NCI-H146 (cell line): ENCODE measurements at places on chromosomes 2 and 18.
A peak's percentile ranks its signal among the peaks of the same experiment; 100 is the strongest.

DNA sequence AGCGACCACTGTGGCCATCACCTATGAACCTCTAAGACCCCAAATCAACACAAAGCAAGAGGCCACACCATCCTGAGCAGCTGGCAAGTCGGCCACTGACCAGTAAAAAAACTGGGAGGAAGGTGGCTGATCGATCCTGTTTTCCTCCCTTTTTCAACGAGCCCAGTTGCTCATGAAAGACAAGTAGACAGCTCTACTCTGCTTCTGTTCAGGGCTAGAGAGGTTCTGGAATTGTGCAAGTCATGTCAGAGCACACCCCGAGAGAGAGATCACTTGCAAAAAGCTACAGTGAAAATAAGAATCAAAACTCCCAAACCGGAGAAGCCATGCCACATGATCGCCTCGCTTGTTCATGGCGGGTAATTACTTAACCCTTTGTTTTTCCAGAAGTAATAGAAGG lies 34.6 kb downstream of the ZNF516 start:
- DNase-seq: no peak

- DNase-seq: no peak
Measured at GRCh38 chr18:58580078-58580477, 48.8 kb downstream of the ALPK2 start.

GRCh38 chr2:234257859-234258561 lies 207.5 kb downstream of the SPP2 start:
- DNase-seq: peak; percentile 36

- DNase-seq: no peak
Measured at GRCh38 chr2:37459095-37459981, 114.9 kb downstream of the QPCT start.

DNA sequence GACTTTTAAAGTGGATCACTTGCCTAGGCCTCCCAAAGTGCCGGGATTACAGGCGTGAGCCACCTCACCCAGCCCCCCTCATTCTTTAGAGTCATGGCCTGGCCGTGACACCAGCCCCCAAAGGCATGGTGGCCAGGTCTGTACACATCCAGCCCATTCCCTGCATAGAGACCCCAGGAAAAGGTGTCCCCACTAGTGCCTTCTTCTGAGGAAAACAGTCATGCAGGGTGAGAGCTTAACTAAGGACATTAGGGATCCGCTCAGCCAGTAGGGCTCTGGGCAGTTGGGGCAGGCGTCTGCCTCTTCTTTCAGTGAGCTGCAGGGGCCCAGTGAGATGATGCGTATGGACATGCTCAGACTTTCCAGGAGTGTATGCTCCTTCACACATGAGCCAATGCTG lies 5.7 kb upstream of the AMER3 start:
- no peak for DNase-seq

GRCh38 chr2:196639180-196640030 lies at the start of gene CCDC150:
TSS of gene CCDC150 (plus strand) at chr2:196639715. CDS start at chr2:196639767, 52 bp downstream.
- DNase-seq: peak; percentile 95

GRCh38 chr2:222637067-222637466 lies 18.8 kb downstream of the FARSB start:
- DNase-seq: no peak

GRCh38 chr2:15668611-15669305 lies 77.1 kb downstream of the DDX1 start:
- no peak for DNase-seq

DNA sequence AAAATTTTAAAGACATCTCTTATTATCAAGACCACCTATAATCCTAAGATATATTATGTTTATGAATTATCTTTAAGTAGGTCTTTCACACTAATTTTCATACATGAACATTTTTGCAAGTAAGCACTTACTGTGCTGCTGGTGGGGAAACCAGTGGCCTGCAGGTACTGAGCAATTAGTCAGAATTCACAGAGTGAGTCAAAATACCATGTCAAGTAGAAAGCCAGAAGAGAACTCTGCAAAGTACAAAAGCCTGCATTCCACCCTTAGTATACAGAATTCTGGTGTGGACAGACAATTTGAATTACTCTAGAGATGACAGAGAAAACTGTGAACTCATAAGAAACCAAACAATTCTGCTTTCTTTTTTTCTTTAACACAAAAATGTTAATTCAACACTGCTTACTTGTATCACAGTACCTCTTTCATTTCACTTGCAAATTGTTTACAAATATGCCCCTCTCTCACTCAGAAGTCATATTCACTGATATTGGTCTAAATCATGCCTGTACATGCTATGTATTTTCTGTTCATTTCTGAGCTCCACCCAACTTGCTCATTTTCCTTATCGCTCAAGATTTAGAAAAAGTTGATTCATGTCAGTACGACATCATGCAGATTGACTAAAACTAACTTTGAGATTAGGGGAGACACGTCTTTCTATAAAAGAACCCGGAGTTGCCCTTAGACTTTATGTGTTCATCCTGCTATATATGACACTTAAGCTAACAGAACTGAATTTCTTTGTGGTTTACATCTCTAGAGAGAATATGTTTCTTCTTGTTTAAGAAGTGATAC lies 182.9 kb downstream of the IKZF2 start:
- DNase-seq: no peak

- DNase-seq: no peak
Measured at GRCh38 chr2:104896446-104896845, 42.5 kb downstream of the POU3F3 start.

GRCh38 chr2:72130659-72131360 lies 16.9 kb downstream of the CYP26B1 start:
- DNase-seq: no peak

DNA sequence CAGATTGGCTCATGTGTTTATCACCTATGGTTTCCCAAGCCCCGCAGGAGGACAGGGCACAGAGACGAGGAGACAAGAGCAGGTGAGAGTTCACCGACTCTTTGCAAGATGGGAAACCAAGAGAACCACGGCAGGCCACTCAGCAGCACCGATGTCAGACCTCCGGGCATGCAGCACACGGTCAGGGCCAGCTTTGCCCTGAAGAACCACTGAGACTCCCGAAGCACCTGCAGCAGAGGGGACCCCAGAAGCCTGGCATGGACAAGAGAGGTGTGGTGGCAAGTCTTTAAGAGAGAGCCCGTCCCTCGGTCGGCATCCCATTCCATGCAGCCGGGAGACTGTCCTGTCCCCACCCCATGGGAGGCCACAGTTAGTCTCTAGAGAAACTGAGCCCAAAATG lies 36.6 kb upstream of the TAF1B start:
- no peak for DNase-seq

- no peak for DNase-seq
Measured at GRCh38 chr2:207871506-207871905, 101.8 kb upstream of the FZD5 start.

DNA sequence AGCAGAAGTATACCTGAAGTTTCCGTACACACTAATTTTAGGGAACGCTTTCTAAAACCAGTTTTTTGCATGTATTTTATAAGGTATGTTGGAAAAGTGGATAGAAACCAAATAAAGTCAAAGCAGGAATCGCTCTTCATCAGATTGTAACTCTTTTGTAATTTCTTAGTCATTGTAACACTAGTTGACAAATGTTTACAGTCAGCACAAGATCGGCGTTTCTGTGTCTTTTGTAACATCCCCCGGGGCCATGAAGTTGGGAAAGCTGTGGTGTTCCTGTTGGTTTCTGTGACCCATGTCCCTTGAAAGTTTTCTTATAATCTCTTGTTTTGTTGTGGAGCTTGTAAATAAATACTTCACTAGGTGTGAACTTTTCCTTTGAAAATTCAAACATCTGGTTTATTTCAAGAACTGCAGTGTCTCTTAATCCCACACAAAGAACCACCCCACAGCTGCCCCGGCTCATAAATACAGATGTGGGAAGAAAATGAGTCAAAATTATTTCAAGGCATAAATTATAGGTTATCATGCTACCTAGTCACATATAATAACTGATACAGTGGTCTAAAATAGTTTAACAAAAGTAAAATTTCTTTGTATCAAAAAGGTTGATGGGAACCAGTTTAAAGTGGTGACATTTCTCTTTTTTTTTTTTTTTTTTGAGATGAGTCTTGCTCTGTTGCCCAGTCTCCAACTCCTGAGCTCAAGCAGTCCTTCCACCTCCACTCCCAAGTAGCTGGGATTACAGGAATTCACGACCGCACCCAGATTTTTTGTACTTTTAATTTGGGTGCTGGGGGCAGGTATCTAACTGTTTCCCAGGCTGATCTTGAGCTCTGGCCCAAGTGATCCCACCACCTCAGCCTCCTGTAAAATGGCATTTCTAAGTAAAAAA lies 751 bp upstream of the NMI start:
- no peak for DNase-seq

DNA sequence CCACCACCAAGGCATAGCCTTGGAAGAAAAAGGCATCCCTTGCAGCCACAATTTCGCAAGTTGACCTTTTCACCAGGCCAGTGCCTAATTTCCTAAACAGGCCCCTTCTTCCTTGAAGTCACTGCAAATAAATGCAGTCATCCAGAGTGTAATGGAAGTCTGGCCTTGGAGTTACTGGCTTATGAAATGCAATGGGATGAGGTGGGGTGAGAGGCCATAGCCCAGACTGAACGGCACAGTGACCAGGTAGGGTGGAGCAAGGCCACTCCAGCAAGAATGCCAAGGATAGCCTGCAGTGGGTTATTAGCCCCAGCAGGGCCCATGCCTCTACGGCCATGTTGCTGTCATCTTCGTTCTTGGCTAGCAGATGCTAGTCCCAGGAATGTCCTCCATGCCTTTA lies 68.4 kb downstream of the BCL11A start:
- DNase-seq: no peak

DNA sequence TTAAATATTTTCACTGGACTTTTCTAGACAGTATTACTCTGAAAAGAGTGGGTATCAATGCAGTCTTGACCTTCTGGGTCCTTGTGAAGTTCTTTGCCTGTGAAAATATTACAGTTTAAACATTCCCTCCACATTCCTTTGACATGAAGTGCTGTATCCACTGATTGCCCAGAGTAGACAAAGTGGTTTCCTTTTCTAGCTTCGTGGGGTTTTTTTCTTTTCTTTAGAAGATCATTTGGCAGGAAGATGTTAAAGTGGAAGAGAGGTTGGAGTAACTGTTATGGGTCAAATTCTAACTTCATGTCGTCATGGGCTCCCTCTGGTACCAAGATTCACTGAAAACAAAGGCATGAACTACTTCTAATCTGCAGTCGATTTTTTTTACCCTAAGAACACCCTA lies 496.9 kb downstream of the EPHA4 start:
- DNase-seq: no peak

- peak; percentile 94 for DNase-seq
Measured at GRCh38 chr2:222753251-222753824, 81.9 kb downstream of the MOGAT1 start.

DNA sequence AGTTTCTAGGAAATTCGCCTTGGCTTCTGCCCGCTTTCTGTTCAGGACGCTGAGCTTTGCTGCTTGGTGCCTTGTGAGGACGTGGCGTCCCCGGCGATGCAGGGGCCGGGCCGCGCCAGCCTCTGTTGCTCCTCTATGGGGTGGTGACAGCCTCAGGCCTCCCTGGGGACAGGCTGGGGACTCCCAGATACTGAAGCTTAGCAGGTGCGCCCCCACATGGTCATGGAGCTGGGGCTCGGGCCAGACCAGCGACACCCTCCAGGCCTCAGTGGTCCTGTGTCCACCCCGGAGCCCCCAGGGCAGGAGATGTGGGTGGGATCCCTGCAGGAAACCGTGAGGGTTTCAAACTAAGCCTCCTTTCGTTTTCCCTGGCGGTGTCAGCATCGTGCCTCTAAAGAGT lies 29.2 kb downstream of the KCNG2 start:
- DNase-seq: no peak

- DNase-seq: no peak
Measured at GRCh38 chr2:1603521-1603920, 140.8 kb downstream of the PXDN start.

DNA sequence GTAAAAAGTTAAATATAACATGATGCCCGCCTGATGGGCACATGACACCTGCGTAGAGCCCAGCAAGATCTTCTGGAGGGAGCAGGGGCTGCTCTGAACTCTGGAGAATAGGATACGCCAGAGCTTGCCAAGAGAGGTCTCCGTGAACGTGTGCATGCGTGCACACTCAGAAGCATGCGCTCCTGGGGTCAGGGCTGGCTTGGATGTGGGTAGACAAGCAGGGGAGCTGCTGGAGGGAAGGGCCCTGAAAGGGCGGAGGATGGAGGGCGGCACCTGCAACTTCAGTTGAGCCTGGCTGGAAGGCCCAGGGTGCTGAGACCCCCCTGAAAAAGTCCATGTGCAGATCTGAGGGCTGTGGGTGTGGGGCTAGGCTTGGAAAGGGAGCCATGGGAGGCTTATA lies 828.4 kb upstream of the SALL3 start:
- no peak for DNase-seq

DNA sequence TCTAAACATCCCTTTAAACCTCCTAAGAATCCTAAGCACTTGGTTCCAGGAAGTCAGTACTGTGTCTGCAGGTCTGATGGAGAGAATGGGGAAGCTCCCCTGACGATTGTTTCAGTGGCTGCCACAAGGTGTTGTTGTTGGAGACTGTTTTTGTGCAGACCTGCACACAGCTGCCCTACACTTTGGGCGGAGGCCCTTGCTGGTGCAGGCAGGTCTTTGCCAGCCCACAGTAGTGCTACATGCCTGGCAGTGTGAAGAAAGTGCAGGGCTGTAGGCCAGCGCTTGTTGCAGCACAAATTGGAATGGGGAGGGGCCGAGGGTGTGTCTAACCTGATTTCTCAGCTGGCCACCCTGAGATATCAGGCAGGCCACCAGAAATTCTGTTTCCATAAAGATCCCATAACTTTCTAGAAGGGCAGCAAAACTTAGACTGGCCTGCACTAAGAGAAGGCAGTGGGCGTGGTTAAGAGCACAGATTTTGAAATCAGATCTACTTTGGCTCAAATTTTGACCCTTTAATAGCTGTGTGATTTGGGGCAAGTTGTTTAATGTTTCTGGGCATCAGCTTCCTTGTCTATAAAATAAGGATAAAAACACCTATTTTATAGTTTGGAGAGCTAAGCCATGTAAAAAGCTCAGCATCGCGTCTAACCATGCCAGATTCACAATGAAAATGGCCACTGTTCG lies 83.7 kb upstream of the SLC1A4 start:
- DNase-seq: no peak

DNA sequence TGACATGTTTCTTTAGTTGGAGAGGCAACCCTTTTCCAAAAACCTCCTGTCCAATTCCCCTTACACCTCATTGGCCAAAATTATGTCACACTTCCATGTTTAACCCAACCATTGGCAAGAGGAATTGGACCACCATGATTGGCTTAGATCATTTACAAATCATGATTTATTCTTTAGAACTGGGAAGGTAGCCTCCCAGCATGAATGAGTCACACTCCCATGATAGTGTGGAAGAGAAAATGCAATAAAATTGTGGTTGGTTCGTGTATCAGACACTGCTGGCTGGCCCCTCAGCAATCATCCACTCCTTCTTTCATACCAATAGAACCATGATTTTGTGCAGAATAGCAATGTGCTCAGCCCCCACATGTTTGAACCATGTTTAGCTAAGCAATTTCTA lies 156.6 kb upstream of the ACVR2A start:
- DNase-seq: no peak

DNA sequence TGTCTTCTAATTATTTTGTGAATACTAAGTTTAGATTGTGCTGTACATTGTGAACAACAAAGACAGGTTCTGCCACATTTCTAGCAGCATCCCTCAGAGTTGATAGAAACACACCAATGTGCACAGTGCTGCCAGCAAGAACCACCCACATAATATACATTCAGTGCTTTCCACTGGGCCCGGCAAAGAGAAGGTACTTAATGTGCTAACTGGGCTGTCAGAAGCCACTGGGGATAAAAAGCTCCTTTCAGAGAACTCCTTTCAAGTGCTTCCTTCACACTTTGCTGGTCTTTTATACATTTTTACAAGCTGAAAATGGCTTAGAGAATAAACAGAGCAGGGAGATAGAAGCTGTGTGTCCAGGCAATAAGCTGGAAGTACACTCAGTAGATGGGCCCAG lies 58.0 kb upstream of the CAPN13 start:
- no peak for DNase-seq

GRCh38 chr2:71932780-71933466 lies 214.7 kb downstream of the CYP26B1 start:
- no peak for DNase-seq
